Sigmoid colon (tissue), 7 donors: ENCODE measurements at places on chromosomes 1 and 21.

DNA sequence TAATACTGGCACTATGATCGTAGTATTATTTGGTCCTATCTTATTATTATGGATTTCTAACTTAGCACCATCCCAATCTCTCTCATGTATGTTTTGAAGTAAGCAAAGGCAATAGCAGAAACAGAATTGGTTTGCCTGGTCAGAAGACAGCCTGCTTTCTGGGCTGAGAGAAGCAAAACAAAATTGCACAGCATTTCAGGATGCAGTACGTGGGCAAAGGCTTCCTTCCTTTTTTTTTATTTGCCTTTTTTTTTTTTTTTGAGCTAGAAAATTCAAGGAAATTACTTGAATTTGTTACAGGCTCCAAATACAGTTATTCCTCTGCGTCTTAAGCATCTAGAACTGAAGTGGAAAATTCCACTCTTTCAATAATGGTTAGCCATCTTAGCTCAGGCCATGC, 8.8 kb downstream of the CDA start:
- no peak for DNase-seq

DNA sequence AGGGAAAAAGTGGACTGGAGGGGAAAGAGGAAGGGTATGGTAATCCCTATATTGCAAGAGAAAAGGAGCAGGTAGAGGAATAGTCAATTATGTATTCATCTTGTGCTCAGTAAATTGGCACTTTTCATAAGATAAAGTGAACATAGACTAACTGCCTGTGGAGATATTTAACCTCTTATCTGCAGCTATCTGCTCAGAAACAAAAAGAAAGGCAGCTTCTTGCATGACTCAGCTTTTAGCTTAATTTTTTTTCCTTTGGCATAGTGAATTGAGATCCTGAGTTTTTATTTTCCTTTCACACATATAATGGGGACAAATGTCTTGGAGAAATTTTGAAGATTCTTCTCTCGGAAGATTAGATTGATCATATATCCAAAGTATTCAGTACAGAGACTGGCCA, 127.6 kb upstream of the F3 start:
- DNase-seq, result no peak

DNA sequence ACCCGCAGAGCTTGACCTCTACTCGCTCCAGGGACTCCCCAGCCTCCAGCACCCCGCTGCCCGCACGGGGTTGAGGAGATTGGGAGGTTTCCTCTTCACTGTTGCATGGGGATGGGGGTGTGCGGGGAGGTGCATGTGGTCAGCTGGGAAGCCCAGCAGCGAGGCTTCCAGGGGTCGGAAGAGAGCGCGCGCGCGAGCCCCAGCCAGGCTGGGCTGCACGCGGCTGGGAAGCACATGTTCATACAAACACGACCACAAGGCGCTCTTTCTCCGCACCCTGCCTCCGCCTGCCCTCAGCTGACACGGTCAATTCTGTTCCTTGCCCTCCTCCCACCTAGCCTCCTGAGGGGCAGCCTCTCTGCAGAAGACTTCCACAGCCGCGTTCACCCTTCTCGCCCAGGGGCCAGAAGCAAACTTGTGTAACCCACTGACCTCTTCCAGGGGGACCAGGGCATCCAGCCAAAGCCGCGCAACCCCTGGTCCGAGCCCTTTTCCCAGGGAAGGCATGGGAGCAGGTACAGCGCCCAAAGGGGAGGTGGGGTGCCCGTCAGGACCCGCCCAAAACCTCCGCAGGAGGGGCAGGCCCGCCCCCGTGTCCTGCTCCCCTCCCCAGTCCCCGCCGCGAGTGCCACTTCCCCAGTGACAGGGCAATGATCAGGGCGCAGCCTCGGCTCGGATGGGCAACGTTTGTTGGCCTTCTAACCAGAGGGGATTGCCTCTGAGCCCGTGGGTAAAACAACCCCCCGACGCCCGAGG, 1.3 kb downstream of the COL24A1 start:
- DNase-seq, result peak; percentile 67

DNA sequence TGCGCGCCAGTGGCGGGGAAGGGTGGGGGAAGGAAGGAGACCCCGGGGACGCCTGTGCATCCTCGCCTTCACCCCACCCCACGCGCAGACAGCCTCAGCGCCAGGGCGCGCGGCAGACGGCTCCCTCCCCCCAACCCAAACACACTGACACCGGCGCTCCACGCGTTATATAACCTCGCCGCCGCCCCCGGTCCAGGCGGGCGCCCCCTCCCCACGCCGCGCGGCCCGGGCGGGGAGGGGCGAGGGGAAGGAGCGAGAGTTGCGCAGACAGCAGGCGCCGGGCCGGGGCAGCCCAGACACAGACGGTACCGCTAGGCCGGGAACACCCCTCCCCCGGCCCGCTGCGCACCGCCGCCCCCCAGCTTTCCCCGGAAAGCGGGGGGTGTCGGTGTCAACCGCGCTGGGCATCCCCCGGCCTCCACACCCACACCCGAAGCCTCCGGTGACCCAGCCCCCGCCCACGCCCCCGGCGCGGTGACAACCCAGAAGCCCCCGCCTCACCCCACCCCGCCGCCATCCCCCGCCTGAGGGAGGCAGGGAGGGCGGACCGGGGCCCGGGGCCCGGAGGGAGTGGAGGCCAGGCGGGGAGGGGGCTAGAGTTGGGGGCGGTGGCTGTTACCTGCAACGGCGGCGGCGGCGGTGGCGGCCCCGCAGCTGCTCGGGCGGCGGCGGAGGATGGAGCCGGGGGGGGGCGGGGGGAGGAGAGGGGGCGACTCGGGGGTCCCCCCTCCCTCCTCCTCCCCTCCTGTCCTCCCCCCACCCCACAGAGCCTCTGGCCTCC, 432 bp downstream of the AKT3 start:
- peak; percentile 80 for DNase-seq

GRCh38 chr1:28602536-28603439, 10.7 kb downstream of the RAB42 start:
- peak; percentile 75 for DNase-seq

DNA sequence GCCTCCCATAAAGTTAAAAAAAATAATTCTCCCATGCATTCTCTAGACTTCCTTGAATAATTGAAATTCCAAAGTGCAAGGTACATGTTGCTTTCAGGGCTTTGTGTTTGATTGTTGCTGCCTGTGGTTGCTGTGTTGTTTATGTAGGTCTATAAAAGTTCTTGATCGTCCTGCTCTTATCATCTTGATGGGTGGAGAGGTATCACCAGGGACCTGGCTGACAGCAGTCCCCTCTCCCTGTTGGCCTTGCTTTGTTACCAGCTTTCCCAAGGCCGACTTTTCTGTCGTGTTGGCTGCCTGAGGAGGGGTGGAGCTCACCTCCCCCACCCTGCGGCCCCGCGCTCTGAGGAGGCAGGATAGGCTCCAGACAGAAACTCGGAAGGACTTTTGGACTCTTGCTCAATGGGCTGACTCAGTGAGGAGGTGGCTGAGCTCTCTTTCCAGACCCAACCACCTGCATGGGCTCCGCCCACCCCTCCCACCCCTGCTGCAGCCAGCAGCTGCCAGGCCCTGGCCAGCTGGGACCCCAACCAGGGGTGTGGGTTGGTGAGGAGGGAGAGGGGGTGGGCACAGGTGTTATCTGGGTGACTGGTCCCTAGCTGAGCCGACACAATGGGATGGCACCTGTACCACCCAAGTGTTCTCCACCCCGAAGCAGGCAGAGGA, 2.0 kb downstream of the INAVA start:
- DNase-seq, result no peak

GRCh38 chr1:236112332-236112627, 30.1 kb upstream of the GPR137B start:
- DNase-seq, result no peak
